Lung (tissue), 17 donors: ENCODE measurements at places on chromosomes 3 and 15. TPM values are rescaled to one million over a fixed set of nuclear protein-coding genes. Genes with fewer than 3 reads are reported as not detected.

- H3K4me1 ChIP-seq = peaks cover 3% of the 10 kb centered on the region
- no peak overlapping the region for H3K4me3 ChIP-seq
- H3K27me3 ChIP-seq = no peaks in the 10 kb centered on the region
- H3K36me3 ChIP-seq = no peaks in the 10 kb centered on the region
- no peak overlapping the region for H3K27ac ChIP-seq
Observed at GRCh38 chr3:190096345-190096744, 24.4 kb downstream of the P3H2 start.

DNA sequence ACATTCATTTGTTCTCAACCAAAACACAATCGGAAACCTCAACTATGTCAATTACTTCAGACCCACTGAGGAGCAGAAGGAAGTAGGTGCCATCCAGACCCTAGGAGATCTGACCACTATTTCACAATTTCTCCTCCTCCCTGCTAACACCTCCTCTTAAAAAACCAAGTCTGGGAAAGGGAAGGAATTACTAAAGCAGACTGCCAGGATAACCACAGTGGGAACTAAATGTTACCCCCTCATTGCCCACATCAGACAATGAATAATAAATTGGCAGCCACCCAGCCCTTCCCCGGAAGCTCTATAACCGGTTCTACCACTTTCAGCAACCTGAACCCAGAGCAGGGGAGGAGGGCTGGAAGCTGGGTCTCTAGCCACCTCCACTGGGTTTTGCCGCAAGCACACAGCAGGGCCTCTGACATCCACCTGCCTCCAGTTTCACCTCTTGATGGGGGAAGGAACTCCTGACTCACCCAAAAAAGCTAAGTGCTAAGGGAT, 17.6 kb downstream of the C15orf62 start:
- no peak overlapping the region for H3K27ac ChIP-seq
- H3K4me1 ChIP-seq = peaks cover 11% of the 10 kb centered on the region
- H3K36me3 ChIP-seq = no peaks in the 10 kb centered on the region
- H3K27me3 ChIP-seq = no peaks in the 10 kb centered on the region

GRCh38 chr15:55108858-55109518, 87.8 kb downstream of the RSL24D1 start:
- H3K4me3 ChIP-seq = no peak overlapping the region
- H3K27ac ChIP-seq = no peak overlapping the region
- DNase-seq = peak; percentile 79

- H3K4me1 ChIP-seq = no peaks in the 10 kb centered on the region
- no peak for DNase-seq
- no peak overlapping the region for H3K27ac ChIP-seq
- no peaks in the 10 kb centered on the region for H3K36me3 ChIP-seq
- no peak overlapping the region for H3K4me3 ChIP-seq
Observed at GRCh38 chr3:22319446-22319845, 568.4 kb upstream of the ZNF385D start.

DNA sequence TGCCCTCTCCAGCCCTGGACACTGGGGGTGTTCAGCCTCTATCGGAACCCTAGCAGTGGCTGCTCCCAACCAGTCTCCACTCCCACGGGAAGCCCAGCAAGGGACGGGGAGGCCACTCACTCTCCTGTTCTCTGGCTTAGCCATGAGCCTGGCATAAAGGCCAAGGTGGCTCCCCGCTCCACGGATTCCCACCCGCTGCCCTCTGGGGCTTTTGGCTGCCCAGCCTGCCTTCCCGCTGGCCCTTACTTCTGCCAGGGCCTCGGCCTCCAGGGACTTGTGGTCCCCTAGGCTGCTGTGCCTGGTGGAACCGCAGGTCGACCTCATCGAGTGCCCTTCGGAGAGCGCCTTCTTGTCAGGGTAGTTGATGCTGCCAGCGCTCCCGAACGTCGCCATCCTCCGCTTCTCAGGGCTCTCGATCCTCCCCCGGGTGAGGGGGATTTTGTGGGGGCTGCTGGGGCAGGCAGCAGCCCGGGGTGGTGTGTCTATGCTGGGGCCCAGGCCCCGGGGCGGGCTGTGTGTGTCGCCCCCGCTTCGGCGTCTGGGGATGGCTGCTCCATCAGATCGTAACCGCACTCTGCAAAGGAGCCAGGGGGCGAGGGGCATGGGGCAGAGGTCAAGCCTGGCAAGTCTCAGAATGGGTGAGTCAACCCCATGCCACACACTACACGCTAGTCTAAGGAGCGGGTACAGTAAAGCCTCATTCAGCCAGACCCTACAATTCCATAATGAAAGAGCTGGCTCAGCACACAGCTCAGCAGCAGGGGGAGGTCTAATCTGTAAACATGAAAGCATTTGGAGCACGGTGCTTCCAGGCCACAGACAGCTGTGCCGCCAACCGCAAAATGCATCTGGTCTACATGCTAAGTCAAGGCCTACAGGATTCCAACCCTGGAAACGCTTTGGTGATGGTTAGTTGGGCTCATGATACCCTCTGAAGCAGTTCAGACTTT, 27.3 kb upstream of the RAD18 start:
- H3K27me3 ChIP-seq = no peaks in the 10 kb centered on the region
- H3K4me3 ChIP-seq = no peak overlapping the region
- DNase-seq = peak; percentile 80
- no peak overlapping the region for H3K27ac ChIP-seq

GRCh38 chr3:4548356-4548755, 55.2 kb downstream of the ITPR1 start:
- peaks cover 7% of the 10 kb centered on the region for H3K4me1 ChIP-seq
- peak; percentile 46 for DNase-seq
- H3K27me3 ChIP-seq = no peaks in the 10 kb centered on the region
- H3K4me3 ChIP-seq = no peak overlapping the region
- no peaks in the 10 kb centered on the region for H3K36me3 ChIP-seq

DNA sequence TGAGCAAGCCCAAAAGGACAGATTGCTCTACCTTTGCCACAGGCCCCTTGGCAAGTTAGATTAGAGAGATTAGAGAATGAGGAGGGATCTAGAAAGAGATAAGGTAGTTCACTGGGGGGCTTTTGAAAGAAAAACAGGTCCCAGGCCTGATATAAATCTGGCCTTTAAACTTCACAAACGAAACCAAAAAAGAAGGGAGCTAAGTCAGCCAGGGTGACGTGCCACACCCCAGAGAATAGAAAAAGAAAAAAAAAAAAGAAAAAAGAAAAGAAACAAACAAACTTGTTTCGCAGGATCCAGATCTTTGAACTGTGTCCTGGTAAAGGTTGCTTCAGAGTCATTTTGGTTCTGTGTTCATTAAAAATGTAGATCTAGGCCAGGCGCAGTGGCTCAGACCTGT, 3.6 kb downstream of the KAT2B start:
- no peak for DNase-seq
- peaks cover 22% of the 10 kb centered on the region for H3K4me1 ChIP-seq
- H3K27me3 ChIP-seq = no peaks in the 10 kb centered on the region

DNA sequence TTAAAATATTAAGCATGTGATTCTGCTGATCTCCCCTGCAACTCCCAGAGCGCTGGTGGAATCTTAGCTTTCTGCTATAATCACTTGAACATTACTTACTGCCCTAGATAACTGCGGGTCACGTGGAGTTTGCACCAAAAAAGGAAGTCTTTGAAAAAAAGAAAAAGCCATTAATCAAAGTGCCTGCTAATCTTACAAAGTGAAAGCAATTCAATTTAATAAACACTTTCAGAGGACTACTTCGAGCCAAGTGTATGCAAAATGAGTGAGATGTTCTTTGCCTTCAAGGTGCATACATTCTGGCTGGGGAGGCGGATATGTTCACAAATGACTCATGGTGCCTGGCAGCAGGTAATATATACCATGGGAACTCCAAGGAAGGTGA, 109.9 kb upstream of the GAP43 start:
- no peaks in the 10 kb centered on the region for H3K4me1 ChIP-seq
- no peak overlapping the region for H3K27ac ChIP-seq
- H3K27me3 ChIP-seq = no peaks in the 10 kb centered on the region
- no peak for DNase-seq

GRCh38 chr15:80953953-80954778, 35.5 kb downstream of the MESD start:
- H3K36me3 ChIP-seq = peaks cover 26% of the 10 kb centered on the region
- H3K27me3 ChIP-seq = no peaks in the 10 kb centered on the region
- H3K27ac ChIP-seq = no peak overlapping the region
- peaks cover 3% of the 10 kb centered on the region for H3K4me1 ChIP-seq

- no peak overlapping the region for H3K4me3 ChIP-seq
- H3K36me3 ChIP-seq = no peaks in the 10 kb centered on the region
- no peak for DNase-seq
- no peak overlapping the region for H3K27ac ChIP-seq
- no peaks in the 10 kb centered on the region for H3K27me3 ChIP-seq
Observed at GRCh38 chr15:91422797-91423196, 322.7 kb downstream of the SV2B start.

Gene MYL3
- total RNA-seq = 2.8 TPM
